ENCODE measurements at places on chromosomes 6 and 20.
A peak's percentile ranks its signal among the peaks of the same experiment; 100 is the strongest.

GRCh38 chr20:37850724-37851355, 52.1 kb upstream of the VSTM2L start:
- DNase-seq = no peak

- no peak for DNase-seq
Measured at GRCh38 chr20:19929481-19930145, 87.5 kb upstream of the NAA20 start.

- no peak for DNase-seq
Measured at GRCh38 chr20:13243826-13244376, 22.8 kb downstream of the ISM1 start.

DNA sequence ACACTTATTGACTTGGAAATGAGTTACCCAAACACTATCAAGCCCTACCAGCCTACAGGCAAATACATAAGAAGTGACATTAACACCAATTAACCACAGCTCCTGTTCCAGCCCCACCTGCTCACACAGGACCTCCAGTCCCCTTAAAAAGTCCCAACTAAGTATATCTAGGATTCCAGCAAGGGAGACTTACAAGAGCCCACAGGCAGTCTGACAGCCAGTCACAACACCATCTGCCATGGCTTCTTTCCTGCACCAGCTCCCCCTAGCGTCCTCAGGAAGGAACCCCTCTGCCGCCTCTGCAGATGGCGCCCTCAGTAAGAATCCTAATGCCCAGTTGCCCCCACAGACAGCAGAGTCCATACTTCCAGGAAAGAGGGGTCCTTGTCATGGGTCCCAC, 122.1 kb downstream of the HIVEP2 start:
- no peak for DNase-seq

- no peak for DNase-seq
Measured at GRCh38 chr6:12395898-12396297, 105.7 kb downstream of the EDN1 start.

- no peak for DNase-seq
Measured at GRCh38 chr6:87946669-87947068, 101.0 kb upstream of the SPACA1 start.

DNA sequence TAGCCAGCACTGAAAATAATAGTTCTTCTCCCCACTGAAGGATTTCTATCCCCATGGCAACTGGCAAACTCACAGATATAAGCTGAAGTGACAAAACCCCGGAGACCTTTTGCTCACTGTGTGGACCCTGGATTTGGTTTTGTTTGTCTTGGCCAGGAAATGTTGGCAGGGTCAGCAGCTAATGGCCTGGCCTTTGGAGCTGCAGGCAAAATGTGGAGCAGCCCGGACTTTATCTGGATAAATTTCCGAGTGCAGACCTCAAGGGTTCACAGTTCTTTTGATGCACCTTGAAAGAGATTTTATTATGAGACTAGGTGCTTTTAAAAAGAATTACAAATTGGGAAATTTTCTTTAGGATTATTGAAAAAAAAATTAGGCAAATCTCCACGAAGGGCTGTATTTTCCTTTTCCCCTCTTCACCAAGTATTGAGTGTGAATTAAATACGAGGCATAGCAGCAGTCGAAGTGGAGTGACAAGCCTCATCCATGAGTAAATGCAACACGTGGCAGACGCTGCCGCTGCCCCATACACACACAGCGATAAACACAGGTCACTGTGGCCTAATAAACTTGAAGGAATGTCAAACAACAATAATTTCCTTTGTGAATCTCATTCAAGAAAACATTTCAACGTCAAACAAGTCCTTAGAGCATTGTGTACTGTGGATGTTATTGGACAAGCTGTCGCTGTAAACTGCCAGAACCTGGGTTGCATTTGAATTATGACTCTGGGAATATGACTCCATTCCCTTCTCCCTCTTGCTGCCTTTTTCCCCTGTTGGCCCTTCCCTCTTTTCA, 35.1 kb upstream of the CCN6 start:
- no peak for DNase-seq

DNA sequence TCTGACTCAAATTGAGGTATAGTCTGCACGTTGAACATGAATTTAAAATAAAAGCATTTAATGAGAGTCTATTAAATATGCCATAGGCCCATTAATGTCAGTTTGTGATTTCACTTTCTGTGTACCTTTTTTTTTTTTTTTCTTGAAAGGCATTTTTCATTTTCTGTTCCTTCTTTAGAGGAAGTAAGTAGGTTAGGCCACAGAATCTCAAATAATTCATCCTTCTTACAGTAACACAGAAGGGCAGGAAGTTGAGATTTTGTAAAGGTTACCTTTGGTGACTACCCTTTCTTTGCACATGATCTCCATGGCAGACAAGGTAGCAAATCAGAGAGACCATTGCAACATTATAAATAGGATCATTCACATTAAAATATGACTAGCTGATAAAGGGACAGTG, 9.6 kb downstream of the L3MBTL3 start:
- DNase-seq = peak; percentile 24

- DNase-seq = no peak
Measured at GRCh38 chr6:24664046-24664987, 2.4 kb downstream of the TDP2 start.

GRCh38 chr20:20399531-20400500, 31.9 kb downstream of the INSM1 start:
- DNase-seq = no peak

DNA sequence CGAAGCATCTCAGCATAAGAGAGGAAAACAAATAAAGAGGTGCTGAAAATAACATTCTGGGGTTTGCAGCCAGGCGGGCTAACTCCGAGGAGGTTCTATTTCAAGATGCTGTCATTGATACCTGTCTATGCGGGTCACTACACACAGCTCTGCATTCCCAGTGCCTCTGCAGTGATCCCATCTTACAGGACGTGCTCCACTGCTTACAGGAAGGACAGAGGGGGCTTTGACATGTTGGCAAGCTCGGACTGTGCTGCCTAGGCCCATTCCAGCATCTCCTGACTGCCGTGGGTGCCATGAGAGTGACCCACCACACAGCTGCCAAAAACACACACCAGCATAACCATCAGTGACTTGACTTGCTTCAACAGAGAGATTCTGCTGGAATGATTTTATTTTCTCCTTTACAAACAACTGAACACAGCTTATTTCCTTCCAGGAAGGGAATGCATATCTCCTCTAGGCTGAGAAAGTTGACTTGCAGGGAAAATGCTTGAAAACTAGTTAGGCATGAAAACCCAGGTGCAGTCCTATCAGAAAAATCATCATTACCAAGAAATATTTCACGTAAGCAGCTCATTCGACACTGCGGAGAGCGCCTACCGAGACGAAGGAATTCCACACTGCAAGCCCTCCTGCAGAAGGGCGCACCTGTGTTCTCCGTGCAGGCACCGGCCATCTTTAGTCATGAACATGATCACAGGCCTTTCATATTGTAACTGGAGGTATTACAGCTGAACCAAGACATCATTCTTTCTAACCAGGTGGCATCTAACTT, 62.5 kb downstream of the RAMACL start:
- DNase-seq = no peak

DNA sequence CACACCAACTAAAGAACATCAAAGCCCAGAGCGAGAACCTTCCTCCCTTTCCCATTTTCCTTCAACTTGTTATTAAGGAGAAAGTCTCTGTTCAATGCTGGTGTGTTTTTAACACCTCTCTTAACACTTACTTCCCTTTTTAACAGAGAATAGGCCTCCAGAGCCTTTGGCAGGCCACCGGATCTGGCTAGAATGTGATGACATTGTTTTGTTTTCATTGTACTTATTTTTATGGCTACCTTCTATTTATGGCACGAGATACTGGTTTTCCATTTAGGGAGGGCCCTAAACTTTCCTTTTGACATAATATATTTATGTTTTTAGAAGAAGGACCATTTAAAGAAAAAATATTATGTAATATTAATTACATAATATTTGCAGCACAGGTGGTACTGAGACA, 21.6 kb downstream of the TCF15 start:
- DNase-seq = no peak

GRCh38 chr6:169370054-169370453, 116.4 kb upstream of the THBS2 start:
- DNase-seq = no peak

- DNase-seq = no peak
Measured at GRCh38 chr6:12354499-12354898, 64.3 kb downstream of the EDN1 start.

DNA sequence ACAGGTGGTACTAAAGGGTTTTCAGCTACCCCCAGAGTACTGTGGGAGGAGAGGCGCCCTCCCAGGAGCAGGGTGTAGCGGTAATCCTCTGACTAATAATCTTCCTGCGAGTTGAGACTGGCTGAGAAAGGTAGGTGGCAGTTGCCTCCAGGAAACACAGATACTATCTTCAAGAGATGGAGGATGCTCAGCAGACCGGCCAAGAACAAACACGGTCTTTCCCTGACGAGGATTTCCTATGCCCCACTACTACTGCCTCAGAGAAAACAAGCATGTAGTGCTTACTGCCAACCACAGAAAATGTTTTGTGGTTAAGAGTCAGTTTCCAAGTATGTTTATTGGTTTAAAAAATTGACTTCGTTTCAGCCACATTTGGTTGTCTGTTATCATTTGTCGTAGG, 26.8 kb downstream of the C6orf89 start:
- DNase-seq = peak; percentile 64

- DNase-seq = peak; percentile 53
Measured at GRCh38 chr6:37525460-37526357, 26.0 kb upstream of the CCDC167 start.

GRCh38 chr20:653590-654416, 803 bp upstream of the SRXN1 start:
- DNase-seq = no peak

DNA sequence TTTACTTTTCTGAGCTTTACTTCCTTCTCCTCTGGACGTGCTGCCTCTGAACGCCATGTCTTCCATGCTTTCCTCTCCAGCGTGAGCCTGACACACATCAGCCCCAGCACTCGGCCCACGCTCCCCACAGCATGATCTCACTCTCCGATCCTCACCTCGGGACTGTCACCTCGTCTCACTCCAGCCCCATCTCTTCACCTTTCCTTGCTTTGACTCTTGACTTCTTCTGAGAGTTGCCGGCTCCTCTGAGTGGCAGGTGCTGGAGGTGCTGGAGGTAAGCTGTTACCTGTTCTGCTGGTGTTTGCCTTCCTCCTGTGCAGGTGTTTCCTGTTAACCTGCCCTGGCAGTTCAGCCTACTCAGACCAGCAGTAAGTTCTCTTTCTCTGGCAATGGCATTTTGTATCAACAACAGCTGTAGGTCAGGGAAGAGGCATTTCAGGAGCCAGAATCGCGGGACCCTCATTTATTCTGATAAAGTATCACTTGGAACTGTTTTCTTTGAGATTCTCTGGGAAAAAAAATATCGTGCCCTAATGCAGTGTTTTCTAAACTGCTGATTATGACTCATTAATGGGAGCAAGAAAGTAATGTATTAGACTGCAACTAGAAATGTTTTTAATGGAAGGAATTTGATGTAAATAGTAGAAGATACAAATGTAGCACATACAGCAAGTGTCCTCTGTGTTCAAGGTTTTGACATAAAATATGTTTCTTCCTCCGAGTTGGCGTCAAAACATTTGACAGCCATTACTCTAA, 106.5 kb downstream of the ARID1B start:
- no peak for DNase-seq

DNA sequence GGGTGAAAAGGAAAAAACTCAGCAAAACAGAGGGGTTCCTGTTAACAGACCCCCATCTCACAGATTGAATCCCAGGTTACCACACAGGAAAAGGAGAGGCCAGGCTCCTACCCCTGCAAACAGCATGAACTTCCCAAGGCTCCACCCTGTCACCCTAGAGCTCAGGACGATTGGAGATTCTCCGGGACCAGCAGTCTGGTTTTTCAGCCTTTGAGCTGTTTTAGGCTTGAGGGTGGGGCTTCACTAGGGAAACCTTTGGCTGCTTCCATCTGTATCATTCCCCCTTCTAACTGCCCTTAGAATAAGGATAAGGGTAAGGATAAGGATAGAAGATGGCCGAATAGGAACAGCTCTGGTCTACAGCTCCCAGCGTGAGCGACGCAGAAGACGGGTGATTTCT, 16.0 kb downstream of the C6orf58 start:
- no peak for DNase-seq

- no peak for DNase-seq
Measured at GRCh38 chr6:139981768-139982181, 607.3 kb upstream of the CITED2 start.

DNA sequence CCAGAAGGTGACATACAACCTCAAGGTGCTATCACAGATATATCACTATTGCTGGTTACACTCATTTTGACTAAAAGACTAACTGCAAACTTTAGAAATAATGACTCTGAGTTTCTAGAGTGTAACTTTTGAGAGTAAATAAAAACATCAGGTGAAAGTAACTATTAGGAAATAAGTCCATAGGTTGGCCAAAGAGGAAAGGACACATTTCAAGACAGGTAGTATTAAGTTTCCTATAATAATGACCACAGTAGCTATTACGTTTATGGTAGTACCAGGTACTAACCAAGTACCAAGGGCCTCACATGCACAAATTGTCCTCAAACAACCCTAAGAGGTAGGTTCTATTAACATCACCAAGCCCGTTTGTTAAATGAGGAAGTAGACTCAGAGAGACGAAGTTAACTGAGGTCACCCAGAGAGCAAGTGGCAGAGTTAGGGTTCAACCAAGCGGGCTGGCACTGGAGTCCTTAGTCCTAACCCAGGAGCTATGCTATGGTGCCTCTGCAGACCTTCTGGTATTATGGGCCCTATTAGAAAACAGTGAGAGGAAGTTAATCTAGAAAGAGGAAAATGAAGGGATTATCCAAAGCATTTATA, 36.8 kb downstream of the HEBP2 start:
- no peak for DNase-seq

- peak; percentile 36 for DNase-seq
Measured at GRCh38 chr6:18260448-18261106, 3.8 kb downstream of the DEK start.

GRCh38 chr6:45487645-45488044, 109.9 kb upstream of the SUPT3H start:
- no peak for DNase-seq

- no peak for DNase-seq
Measured at GRCh38 chr6:84728602-84729001, 35.8 kb downstream of the TBX18 start.

DNA sequence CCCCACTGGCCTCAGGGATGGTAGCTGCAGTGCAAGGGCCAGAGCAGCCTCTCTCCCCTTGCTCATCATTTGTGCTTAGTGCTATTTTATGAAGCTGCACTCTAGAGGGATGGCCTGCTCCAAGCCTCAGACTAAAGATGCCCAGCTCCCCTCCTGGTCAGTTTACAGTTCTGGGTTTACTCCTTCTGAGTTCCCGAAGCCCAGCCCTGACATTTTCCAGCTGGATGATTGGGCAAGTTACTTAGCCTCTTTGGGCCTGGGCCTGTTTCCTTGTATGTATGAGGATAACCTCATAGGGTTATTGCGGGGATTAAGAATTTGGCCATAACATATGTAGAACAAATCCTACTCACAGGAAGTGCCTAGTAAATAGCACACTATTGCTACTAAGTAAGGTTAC, 31.8 kb upstream of the EMILIN3 start:
- DNase-seq = no peak

GRCh38 chr20:19460386-19460785, 247.9 kb downstream of the SLC24A3 start:
- DNase-seq = no peak

DNA sequence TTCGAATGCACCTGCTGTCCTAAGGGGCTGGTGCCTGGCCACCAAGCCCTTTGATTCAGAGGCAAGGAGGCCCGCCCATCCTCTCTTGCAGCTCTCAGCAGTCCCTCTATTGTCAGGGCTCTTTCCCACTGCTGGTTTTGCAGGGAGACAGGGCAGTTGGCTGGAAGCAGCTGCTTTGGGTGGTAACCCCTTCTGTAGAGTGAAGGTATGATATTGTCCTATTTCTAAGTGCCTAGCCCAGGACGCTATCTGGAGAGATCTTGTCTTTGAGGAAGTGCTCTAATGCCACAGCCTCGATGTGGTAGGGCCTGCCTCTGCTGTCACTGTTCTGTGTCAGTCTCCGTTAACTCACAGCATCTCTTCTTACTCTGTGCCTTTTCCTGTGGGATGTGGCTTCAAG, 5.6 kb downstream of the PLCG1 start:
- no peak for DNase-seq

Measured in GM10248 (cell line).